T-helper 2 cell (primary cell): ENCODE measurements at places on chromosomes 2 and 18.

- DNase-seq = no peak
These were observed 178.9 kb downstream of the CAPN13 start for GRCh38 chr2:30628341-30628740.

GRCh38 chr2:233342301-233342700 is 12.0 kb upstream of the DGKD start:
- DNase-seq = no peak

- DNase-seq = peak; percentile 24
These were observed 730 bp downstream of the ODC1 start for GRCh38 chr2:10447300-10447894.

- DNase-seq = no peak
These were observed 157.5 kb upstream of the LMAN1 start for GRCh38 chr18:59516356-59517155.

GRCh38 chr18:27996801-27997272 is 180.1 kb downstream of the CDH2 start:
- DNase-seq = no peak

DNA sequence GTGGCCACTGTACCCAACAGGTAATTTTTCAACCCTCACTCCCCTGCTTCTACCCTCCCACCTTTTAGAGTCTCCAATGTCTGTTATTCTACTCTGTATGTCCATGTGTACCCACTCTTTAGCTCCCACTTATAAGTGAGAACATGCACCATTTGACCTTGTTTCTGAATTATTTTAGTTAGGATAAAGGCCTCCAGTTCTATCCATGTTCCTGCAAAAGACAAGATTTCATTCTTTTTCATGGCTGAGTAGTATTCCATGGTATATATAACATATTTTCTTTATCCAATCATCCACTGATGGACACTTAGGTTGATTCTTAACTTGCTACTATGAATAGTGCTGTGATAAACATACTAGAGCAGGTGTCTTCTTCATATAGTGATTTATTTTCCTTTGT is 9.1 kb downstream of the PECR start:
- DNase-seq = no peak

GRCh38 chr18:67145586-67146292 is 370.8 kb downstream of the DSEL start:
- no peak for DNase-seq

GRCh38 chr2:25207078-25207545 is 38.7 kb upstream of the POMC start:
- DNase-seq = no peak

- no peak for DNase-seq
These were observed 102.1 kb upstream of the NEDD4L start for GRCh38 chr18:57941841-57942489.

- no peak for DNase-seq
These were observed 41.3 kb downstream of the CCDC93 start for GRCh38 chr2:117972476-117973123.

DNA sequence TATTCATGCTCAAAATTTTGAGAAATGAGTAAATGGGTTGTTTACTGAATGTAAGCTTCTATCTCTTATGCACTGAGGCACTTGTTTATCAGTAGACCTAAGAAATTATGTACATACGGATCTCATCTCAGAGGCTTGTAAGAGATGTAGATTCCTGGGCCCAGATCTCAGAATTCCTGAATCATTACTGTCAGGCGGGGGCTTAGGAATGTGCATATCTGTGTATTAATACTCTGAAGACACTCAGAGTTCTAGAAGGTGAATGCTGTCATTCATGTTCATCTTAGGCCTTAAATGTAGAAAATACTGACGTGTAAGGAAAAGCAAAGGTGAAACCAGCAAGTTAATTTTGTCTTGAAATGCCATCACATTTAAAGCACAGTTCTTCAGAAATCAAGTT is 169.6 kb downstream of the FMNL2 start:
- no peak for DNase-seq

GRCh38 chr2:238127165-238128060 is 11.1 kb upstream of the KLHL30 start:
- DNase-seq = no peak

DNA sequence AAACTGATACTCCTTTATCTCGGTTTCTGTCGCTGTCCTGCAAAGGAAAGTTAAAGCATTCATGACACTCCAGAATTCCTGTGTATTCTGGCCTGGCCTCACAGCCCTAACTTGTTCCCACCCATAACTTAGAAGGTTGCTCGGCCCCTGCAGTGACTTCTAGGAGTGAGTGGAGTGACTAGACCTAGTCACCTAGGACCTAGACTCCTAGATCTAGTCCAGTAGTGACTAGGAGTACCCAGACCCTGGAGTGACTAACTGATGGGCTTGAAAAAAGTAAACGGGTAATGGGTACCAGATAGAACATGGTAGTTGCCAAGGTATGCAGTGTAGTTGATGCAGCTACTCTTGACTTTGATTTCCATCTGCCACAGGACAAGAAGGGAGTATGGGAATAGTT is 181.8 kb downstream of the MYO1B start:
- DNase-seq = no peak

DNA sequence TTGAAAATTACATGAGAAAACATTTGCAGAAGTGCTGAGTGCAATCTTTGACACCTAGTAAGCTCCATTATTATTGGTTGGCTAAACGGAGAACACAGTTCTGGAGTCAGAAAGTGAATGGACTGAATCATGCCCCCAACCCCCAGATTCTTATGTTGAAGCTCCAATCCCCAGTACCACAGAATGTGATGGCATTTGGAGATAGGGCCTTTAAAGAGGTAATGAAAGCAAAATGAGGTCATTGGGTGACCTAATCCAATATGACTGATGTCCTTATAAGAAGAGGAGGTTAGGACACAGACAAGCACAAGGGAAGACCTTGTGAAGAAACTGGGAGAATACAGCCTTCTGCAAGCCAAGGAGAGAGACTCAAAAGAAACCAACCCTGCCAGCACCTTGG is 200.9 kb upstream of the EPAS1 start:
- DNase-seq = no peak

- DNase-seq = no peak
These were observed 193.6 kb upstream of the PKDCC start for GRCh38 chr2:41854227-41854626.

DNA sequence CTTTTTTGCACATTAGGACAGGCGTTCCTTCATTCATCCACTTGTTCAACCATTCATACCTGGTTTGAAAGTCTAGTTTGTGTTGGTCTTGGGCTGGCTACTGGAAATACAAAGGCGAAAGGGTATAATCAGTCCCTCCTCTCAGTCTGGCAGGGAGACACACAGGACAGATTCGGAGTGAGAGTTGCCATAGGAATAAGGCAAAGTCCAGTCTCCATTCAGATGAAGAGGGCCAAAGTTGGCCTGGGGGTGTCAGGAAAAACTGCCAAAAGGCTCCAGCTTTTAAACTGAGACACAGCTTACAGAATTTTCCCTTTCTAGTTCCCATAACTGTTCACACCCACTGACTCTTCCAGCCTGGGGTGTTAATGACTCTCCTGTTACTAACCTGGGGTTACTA is 96.3 kb upstream of the AQP4 start:
- DNase-seq = no peak

- DNase-seq = no peak
These were observed 173.8 kb upstream of the HDAC4 start for GRCh38 chr2:239574434-239575156.

DNA sequence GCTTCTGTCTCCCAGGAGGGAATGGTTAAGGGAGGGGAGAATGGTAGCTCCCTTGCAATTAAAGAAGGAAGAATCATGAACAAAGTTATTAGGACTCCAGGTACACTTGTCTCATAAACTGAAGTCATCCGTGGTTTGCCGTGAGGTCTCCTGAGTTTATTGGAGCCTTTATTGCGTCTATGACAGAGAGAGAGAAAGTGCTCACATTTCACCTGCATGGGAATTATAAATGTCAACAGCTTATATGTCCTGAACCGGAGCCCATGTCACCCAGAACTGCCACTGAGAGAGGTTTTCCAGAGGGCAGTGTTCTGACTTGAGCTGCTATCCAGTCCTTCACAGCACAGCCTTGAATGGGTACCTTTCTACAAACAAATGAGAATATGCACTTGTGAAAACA is 104.3 kb downstream of the STPG4 start:
- no peak for DNase-seq

GRCh38 chr2:8681786-8682692 is at the start of gene ID2:
TSS of gene ID2 (plus strand) at chr2:8682056. CDS start at chr2:8682166, 110 bp downstream.
- peak; percentile 97 for DNase-seq

DNA sequence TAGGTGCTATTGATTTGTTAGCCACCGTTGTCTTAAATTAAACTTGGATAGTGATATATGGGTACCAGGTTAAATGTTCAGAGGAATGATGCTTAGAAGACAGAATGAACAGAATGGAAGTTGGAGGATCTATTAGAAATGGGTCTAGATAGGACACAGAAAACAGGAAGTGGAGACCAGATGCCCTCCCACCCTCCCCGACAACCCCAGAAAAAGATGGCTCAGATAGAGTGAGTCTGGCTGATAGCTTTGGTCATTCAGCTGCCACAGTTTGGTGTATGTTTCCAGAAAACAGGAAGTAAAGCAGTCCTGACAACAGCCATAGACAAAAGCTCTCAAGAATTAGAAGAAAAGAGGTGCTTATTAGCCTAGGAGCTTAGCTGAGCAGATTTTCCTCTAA is 71.5 kb upstream of the DSG1 start:
- no peak for DNase-seq

GRCh38 chr2:218623366-218623705 is 15.6 kb downstream of the PLCD4 start:
- DNase-seq = no peak

- DNase-seq = no peak
These were observed 84.5 kb upstream of the MAPRE2 start for GRCh38 chr18:34956663-34957062.

DNA sequence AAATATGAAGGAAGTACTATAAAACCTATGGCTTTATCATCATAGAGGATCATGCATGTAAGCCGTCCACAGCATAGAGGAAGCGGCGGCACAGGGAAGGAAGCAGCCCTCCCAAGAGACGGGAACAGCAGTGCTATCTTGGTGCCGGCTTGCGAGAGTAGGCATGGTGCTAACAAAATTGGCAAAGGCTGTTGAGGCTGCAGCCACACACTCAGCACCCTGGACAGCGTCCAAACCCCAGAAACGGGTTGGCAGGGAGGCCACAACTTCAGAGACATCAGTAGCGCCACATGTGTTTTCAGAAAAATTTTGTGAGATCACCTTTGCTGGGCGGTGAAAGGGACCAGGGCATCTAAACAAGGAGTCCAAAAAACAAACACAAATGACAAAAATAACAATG is 37.7 kb downstream of the NETO1 start:
- DNase-seq = no peak

DNA sequence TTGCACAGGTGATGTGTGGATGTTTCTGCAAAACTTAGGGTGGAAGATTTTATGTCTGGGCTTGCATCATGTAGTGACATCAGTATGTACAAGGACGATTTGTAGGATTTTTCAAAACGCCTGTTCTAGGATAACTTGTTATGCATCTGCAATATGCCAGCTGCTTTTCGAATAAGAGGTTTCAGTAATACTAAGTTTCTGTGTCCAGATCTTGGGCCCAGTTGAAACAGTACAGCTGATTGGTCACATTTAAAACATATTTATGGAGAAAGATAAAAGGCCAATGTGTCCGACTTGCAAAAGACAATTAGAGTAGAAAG is 1.2 kb downstream of the PTPN4 start:
- DNase-seq = no peak

DNA sequence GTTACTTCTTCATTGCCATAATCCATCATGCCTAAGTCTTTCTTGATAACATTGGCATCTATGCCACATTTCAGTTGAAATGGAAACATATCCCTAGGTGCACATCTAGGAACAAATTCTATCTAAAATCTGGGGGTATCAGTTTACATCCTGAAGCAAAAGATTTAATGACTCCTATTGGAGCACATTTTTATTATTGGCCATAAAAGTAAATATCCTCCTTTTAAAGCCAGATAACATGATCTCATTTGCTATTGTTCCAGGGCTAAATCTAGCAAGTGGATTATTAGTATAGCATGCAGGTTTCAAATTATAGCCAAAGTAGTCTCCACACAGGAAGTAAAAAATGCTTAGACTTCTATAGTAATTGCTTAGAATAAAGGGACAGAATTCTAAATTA is 193.2 kb downstream of the CDH2 start:
- DNase-seq = no peak

GRCh38 chr2:204591225-204591624 is 46.0 kb downstream of the PARD3B start:
- no peak for DNase-seq

GRCh38 chr2:46815121-46815802 is 100.3 kb downstream of the MCFD2 start:
- no peak for DNase-seq

- DNase-seq = no peak
These were observed 30.5 kb downstream of the LRP1B start for GRCh38 chr2:142100139-142100873.

GRCh38 chr2:180706694-180707093 is 273.7 kb upstream of the UBE2E3 start:
- no peak for DNase-seq

- DNase-seq = no peak
These were observed 119.0 kb upstream of the KLHL14 start for GRCh38 chr18:32891797-32892196.

DNA sequence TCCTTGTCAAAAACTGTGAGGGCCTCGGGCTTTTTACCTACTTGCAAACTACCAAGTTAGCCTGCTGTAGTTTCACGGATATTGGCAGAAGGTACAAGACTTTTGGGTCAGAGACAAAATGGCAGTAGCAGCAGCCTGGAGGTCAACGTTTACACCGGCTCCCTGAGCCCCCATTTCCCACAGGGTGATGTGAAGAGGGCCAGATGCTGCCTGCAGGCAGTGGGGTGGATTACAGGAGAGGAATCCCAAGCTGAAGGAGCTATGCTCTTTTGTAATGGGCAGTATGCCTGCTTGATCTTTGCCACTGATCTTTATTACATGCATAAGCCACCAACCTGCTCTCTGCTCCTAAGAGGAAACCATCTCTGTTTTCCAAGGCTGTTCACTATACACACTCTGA is 29.5 kb upstream of the SP5 start:
- DNase-seq = no peak

GRCh38 chr2:29040552-29040951 is 33.8 kb downstream of the PCARE start:
- DNase-seq = no peak

DNA sequence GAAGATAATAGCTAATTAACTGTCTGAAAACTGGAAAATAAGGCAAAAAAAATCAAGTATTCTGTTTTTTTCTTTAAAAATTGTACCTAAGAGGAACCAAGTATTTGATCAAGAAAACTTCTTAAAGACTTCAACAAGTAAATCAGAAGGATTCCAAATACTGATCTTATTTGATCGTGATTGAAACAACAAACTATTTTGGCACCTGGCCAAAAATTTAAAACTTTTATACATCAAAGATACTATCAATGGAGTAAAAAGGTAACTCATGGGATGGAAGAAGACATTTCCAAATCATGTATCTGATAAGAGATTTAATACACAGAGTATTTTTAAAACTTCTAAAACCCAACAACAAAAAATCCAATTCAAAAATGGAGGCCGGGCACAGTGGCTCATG is 46.7 kb downstream of the CFAP210 start:
- no peak for DNase-seq

DNA sequence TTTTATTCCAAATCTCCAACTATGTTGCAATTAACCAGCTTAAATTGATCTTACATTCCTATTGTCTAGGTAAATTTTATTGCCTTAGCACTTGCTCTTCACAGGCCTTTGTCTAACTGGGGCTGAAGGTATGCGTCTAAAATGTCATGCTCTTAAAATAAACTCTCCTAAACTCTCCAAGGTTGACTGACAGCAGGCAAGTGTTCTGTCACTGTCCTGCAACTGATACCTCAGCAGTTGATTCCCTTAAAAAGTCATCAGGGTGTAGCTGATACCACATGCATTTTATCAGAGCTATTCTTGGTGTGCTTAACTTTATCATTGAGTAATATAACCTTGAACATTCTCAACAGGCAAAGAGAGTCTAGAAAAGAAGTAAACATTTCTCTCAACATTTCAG is 680 bp downstream of the TTN start:
- no peak for DNase-seq
